Astrocyte (in vitro differentiated cells and primary cell): ENCODE measurements at places on chromosomes 5 and 9.

GRCh38 chr9:81492710-81493447 is 196.5 kb downstream of the TLE1 start:
- DNase-seq = peak; percentile 100

DNA sequence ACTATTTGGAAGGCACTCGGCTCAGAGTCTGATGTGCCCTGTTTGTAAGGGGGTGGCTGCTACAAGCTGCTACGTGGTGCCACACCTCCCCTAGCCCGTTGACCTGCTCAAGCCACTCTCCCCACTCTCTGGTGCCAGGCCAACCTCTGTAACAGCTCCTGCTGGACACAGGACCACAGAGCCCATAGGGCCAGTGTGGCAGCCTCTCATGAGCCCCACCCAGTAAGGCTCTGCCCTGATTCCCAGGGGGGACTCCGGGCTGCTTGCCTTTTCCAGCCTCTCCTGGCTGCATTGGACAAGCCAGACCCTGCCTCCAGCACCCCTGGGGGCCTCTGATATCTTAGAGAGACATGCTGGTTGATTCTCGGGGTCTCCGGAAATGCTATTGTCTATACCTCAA is 53.3 kb upstream of the ANGPTL2 start:
- no peak for DNase-seq

- no peak for DNase-seq
These were observed 157.9 kb downstream of the NFIB start for GRCh38 chr9:14156046-14156445.

GRCh38 chr5:126438267-126438666 is 15.1 kb downstream of the GRAMD2B start:
- DNase-seq = no peak

- DNase-seq = peak; percentile 30
These were observed 9.8 kb downstream of the TMEM245 start for GRCh38 chr9:109109967-109110328.

GRCh38 chr5:4862500-4862899 is 277.6 kb upstream of the ADAMTS16 start:
- DNase-seq = peak; percentile 33

DNA sequence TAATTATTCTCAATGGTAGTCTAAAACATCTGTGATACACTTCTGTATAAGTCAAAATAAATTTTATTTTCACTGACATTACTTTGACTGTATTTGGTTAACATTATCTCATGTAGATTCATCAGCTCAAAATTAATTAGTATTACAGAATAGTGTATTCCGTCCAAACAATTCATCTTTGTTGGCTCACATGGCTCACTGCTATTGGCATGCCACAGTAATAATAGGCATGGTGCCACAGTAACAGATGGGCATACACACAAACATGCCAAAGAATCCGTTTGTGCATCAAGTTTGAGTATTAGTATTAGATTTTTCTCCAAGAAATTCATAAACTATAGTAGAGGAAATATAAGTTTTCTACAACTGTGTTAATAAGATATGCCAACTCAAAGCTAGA is 14.2 kb downstream of the AP3B1 start:
- DNase-seq = no peak

- no peak for DNase-seq
These were observed 83.0 kb downstream of the OXCT1 start for GRCh38 chr5:41787265-41787664.

DNA sequence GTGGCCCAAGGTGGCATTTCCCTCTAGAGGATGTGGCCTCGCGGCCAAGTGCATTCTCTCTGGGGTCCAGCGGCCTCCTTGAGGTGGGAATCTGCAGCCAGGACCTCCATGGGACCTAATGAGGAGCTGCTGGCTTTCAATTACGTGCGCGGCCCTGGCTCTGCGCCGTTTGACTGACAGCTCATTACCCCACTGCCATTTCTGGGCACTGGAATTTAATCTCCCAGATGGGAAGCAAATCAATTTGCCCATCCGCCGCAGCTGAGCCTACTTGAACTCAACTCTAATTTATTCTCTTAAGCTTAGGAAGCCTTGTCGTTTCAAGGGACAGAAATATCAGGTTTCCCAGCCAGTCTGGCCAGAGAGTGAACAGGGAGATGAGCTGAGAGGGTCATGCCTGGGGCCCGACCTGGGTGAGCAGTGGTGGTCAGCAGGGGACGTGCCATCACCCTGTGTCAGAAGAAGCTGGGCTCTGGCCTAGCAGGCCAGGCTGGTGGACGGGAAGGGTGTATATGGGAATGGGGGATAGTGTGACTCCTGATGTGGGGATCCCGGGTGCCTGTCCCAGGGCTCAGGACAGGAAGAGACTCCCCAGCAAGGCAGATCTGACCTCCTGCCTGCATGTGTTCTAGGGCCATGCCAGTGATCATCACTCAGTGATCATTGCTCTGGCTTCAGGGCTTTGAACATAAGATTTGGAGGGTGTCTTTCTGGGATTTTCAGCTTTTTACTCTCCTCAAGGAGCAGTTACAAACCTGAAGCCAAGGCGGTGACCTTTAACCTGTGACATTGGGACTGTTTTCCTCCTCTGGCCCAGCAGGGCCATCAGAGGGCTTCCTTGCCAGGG is 69.7 kb downstream of the MACROH2A1 start:
- DNase-seq = no peak

DNA sequence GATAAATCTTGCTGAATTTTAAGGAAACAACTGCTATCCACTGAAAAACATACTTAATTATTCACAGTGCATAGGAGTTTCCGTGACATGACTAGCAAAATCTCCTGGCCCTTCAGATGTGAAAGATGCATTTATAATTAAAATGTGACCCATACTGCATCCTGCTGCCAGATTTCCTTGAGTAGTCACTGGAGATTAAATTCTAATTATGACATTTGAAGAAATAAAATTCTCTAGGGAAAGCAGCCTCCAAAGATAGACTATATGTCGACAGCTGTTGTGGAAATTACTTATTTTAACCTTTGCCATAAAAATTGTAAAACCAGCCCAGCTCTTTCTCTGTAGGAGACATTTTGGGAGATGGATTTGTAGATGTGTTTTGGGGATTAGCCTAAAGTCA is 193.6 kb upstream of the SMC2 start:
- no peak for DNase-seq

- no peak for DNase-seq
These were observed 42.1 kb downstream of the NKD2 start for GRCh38 chr5:1050423-1051365.

- DNase-seq = no peak
These were observed at the start of gene SLC12A7 for GRCh38 chr5:1111727-1112289. SLC12A7 (minus strand) TSS chr5:1112063; CDS start chr5:1111991, 72 bp downstream.

GRCh38 chr5:133687212-133688061 is 75.1 kb upstream of the FSTL4 start:
- DNase-seq = no peak

DNA sequence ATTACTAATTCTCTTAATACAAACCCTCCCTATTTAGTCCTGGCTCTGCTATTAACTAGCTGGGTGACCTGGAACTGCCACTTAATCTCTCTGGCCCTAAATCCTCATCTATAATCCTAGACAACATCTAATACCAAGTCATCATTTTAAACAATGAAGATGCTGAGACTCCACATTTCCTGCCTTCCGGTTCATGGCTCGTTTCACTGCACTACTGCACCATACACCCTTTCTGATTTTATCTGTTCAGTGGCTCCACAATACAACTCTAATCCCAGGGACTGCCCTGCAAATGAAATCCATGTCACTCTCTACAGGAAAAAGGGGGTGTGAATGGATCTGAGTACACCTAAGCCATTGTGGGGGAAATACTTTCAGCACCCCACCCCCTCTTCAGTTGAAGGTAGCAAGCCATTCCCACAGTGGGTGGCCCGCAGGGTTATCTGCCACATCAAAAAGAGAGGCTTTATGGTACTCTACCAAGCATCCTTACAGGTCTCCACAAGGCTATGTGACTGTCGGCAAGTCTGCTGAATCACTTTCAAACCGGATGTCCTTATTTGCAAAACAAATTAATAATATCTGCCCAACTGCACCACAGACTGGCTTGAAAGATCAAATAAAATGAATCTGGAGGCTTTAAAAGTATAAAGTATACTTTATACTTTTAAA is 89.5 kb downstream of the EPB41L4A start:
- DNase-seq = no peak

- DNase-seq = no peak
These were observed 185.6 kb downstream of the EFNA5 start for GRCh38 chr5:107485184-107485583.

DNA sequence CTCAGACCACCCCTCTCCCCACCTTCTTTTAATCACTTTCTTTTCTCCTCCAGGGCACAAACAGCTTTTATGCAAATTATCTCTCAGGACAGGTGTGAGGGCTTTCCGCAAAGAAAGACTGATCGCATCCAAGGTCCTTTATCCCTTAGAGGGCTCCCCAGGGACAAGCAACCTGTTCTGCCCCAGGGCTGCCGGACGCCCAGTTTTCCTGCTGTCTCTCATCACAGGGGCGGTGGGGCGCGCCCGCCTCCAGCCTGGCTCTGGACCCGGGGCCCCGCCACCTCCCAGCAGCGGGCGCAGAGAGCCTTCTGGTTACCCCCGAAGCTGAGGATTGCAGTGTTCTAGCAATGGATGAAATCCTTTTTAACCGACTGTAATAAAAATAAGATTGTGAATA is 266.1 kb downstream of the CWC27 start:
- no peak for DNase-seq

DNA sequence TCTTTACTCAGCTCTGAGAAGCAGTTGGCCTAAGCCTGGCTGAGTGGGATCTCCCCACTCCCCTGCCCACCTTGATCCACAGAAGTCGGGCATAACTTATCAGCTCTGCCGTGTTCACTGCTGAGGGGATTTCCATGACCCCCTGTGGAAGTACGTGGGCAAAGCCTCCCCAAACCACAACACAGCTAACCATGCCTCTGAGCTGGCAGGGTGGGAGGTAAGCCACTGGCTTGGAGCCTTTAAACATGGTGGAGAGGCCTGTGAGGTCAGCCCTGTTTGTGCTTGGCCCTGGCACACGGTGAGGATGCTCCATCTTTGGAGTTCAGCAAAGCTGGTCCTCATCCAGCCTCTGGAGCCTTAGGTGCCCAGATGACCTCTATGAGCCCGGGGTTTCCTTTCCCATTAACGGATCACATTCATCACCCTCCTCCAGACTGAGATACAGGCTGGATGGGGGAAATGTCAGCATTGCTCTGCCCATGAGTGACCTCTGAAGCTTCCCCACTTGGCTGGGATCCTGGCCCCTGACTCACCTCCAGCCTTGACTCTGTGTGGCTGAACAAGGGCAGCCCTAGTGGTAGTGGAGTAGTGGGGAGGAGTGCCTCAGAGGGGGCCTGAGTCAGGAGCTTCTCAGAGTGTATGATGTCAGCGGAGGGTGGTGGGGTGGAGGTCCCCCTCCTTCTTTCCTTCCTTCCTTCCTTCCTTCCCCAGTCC is 6.2 kb downstream of the PDLIM4 start:
- peak; percentile 90 for DNase-seq

DNA sequence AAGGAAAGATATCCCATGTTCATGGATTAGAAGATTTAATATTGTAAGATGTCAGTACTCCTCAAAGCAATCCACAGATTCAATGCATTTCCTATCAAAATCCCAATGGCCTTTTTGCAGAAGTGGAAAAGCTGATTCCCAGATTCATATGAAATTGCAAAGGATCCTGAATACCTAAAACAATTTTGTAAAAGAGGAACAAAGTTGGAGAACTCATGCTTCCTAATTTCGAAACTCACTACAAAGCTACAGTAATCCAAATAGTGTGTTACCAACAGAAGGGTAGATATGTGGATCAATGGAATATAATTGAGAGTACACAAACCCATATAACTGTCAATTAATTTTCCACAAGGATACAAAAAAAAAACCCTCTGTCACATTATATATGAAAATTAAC is 154.3 kb upstream of the ZNF618 start:
- no peak for DNase-seq

GRCh38 chr9:69867081-69867814 is 46.6 kb downstream of the CFAP95 start:
- DNase-seq = peak; percentile 32

GRCh38 chr9:33677506-33677809 is 117.9 kb upstream of the PRSS3 start:
- DNase-seq = no peak

- no peak for DNase-seq
These were observed 151.9 kb upstream of the SMC2 start for GRCh38 chr9:103942200-103942599.

GRCh38 chr5:59656351-59657254 is 236.9 kb downstream of the PDE4D start:
- DNase-seq = peak; percentile 43

DNA sequence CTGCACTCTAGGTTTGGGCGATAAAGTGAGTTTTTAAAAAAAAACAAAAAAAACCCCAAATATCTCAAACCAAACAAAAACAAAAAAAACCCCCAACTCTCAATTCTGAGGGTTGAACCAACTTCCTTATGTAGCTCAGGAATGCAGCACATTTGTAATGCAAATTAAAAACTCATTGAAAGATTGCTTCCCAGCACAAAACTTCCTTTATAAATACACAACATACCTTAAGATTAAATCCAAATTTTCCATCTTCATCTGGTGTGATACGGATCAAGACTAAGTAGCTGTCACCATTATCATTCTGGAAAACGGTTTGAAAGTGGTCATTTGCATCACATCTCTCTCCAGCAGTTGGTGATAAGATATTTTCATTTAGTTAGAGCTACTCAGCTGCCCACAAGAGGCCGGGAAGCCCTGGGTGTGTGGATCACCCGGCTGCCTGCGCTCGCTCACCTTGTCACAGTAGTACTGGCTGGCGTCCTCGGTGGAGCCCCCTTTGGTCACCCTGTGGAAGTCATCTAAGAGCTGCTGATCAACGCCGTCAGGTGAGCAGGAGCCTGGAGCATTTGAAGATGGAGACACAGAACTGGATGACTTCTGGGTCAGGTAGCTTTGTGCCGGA is 88.2 kb downstream of the PTPN3 start:
- DNase-seq = no peak

DNA sequence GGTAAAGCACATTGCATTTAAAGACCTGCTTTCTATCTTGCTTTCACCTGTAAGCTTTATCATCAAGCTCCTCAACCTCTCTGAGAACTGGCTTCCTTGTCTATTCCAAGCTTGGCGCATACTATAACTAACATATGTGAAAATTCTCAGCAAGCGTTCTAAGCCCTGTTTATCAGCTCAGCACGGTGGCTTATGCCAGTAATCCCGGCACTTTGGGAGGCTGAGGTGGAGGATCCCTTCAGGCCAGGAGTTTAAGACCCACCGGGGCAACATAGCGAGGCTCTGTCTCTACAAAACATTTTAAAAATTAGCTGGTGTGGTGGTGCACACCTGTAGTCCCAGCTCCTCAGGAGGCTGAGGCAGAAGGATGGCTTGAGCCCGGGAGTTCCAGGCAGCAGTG is 1.6 kb upstream of the ATP6V0E1 start:
- DNase-seq = no peak

GRCh38 chr5:136213919-136214493 is 21.0 kb upstream of the SMIM32 start:
- DNase-seq = no peak

- peak; percentile 27 for DNase-seq
These were observed 155.9 kb downstream of the NR2F1-AS1 start for GRCh38 chr5:93425096-93425495.

GRCh38 chr5:89302102-89302891 is 419.3 kb upstream of the MEF2C start:
- DNase-seq = no peak

GRCh38 chr5:35129921-35130485 is 82.3 kb upstream of the AGXT2 start:
- peak; percentile 89 for DNase-seq

- DNase-seq = no peak
These were observed 299.7 kb downstream of the NPR3 start for GRCh38 chr5:33010846-33011245.

GRCh38 chr9:69139596-69139995 is 34.5 kb upstream of the TJP2 start:
- no peak for DNase-seq
